ENCODE measurements at places on chromosomes 16 and 17.

- no peak for DNase-seq
Measured at GRCh38 chr17:37761059-37761458, 16.2 kb upstream of the HNF1B start.

DNA sequence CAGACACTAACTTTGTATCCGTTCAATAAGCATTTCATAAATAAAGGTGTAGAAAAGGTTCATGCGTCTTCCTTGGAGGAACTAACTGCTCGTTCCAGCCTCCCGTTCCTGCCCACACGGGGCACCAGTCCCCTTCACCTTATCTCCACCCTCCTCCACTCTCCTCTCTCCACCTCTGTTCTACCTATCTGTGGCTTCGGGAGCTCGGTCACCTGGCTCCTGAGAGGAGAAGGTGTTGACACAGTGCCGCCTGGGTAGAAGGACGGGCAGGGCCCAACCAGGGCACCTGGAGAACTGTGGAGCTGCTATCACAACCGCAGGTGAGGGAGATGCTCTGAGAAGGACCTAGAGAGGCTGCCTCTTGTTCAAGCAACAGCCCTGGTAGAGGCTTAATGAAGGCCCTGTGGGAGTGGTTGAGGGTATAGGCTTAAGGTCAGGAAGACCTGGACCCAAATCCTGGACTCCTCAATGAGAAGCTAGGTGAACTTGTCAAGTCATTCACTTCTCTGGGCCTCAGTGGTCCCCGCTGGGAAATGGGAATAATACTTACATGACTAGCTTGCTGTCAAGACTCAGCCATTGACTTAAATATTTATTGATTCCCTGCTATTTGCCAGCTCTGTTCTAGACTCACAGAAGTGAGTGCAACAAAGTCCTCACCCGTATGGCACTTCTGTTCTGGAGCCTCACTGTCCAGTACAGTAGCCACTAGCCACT, 9.6 kb upstream of the MINK1 start:
- no peak for DNase-seq

GRCh38 chr17:45436625-45437464, 4.2 kb upstream of the ARHGAP27 start:
- DNase-seq, result no peak

GRCh38 chr17:178292-179065, 3.0 kb downstream of the DOC2B start:
- DNase-seq, result no peak

- peak; percentile 89 for DNase-seq
Measured at GRCh38 chr17:77425791-77426641, 285.2 kb downstream of the SEC14L1 start.

- DNase-seq, result peak; percentile 90
Measured at GRCh38 chr17:35788477-35789368, 6.7 kb downstream of the MMP28 start.

- no peak for DNase-seq
Measured at GRCh38 chr16:2779978-2780898, 3.2 kb upstream of the ELOB start.

DNA sequence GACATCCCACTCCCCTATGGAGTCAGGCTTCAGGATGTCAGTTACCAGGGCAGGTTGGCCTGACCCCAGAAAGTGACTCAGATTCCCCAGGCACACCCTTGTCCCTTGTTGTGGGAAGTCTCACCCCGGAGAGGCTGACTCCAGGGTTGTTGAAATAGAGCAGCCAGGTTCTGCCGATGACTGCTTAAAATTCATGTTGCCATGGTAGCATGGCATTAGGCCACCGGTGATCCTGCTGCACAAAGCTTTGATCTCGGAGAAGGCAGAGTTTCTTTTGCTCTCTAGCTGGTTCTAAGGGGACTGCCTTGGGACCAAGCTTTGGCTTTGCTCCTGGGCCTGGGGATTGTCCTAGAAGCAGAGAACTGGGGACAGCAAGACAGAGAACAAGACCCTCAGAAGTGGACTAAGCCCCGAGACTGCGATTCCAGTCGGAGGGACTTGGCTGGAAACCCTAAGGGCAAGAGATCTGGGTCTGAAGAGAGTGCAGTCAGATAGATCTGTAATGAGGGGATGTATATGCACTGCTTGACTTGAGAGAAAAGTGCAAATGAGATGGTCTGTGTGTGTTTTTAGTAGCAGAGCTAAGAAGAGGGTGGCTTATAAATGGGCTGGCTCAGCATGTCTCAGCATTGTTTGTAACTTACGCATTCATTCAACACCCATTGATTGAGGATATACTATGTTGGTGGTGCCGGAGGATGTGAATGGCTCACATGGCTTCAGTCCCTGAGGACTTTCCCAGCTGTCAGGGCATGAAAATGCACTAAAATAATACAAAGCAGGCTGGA, 106.9 kb downstream of the RGS9 start:
- peak; percentile 93 for DNase-seq

- no peak for DNase-seq
Measured at GRCh38 chr17:50426472-50426782, 409 bp downstream of the ACSF2 start.
